ENCODE measurements at places on chromosomes 11 and 22.

GRCh38 chr11:58506935-58507334, 970 bp downstream of the OR5B21 start:
- no peaks in the 10 kb centered on the region for H3K36me3 ChIP-seq
- H3K27me3 ChIP-seq: no peaks in the 10 kb centered on the region
- no peak overlapping the region for H3K4me3 ChIP-seq
- H3K27ac ChIP-seq: no peak overlapping the region
- no peak for DNase-seq

DNA sequence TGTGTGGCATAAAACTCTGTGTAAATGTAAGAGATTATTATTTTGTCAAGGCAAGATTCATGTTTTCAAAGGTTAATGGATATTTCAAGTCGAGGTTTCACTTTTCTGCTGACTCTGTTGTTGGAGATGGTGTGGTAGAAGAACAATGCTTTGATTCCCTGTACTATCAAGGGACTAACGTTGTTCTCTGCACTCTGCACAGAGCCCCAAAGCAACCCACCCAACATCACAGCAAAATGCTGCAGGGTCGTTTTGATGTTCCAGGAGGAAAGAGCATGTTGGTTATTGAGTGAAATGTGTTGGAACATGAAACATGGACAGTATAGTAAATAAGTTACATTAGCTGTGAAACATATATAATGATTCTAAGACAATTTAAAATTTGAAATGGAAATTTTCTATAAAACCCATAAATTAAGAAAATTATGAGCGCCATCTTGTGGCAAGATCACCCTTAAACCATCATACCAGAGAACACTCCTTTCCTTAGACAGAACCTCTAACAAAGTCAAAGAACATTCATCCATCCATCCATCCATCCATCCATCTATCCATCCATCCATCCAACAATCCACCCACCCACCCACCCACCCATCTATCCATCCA, 164.4 kb upstream of the ZBED5 start:
- no peaks in the 10 kb centered on the region for H3K36me3 ChIP-seq
- H3K27ac ChIP-seq: no peak overlapping the region
- no peak for DNase-seq

DNA sequence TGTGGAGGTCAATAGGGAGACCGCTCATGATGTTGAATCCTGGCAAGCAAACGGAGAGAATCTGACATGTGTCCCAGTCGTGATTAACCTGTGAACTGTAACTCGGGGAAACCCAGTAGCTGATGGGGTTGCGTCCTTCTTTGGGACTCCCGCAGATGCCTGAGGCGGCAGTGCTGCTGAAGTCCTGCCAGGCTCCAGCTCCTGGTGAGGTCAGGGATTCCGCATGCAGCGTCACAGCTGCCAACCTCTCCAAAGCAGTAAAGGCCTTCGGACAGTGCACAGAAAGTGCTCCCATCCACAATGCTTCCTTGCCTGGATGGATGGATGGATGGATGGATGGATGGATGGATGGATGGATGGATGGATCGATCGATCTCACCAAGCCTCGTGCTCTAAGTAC, 13.5 kb downstream of the KCNQ1 start:
- no peak overlapping the region for H3K4me3 ChIP-seq
- no peak overlapping the region for H3K27ac ChIP-seq
- no peaks in the 10 kb centered on the region for H3K36me3 ChIP-seq
- peaks cover 19% of the 10 kb centered on the region for H3K4me1 ChIP-seq

- DNase-seq: no peak
- no peak overlapping the region for H3K4me3 ChIP-seq
- H3K4me1 ChIP-seq: no peaks in the 10 kb centered on the region
- H3K27me3 ChIP-seq: no peaks in the 10 kb centered on the region
These were observed 12.6 kb downstream of the SULT4A1 start for GRCh38 chr22:43849731-43850130.

DNA sequence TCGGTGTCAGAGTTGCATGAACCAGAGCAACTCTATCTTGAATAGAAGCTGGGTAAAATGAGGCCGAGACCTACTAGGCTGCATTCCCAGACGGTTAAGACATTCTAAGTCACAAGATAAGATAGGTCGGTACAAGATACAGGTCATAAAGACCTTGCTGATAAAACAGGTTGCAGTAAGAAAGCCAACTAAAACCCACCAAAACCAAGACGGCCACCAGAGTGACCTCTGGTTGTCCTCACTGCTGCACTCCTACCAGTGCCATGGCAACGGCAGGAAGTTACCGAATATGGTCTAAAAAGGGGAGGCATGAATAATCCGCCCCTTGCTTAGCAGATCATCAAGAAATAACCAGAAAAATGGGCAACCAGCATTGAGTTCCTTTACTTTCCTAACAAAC, 2.4 kb upstream of the KAT5 start:
- DNase-seq: no peak
- H3K27ac ChIP-seq: no peak overlapping the region
- no peak overlapping the region for H3K4me3 ChIP-seq
- H3K36me3 ChIP-seq: peaks cover 18% of the 10 kb centered on the region

GRCh38 chr11:100739666-100740065, 52.6 kb downstream of the ARHGAP42 start:
- peaks cover 34% of the 10 kb centered on the region for H3K4me1 ChIP-seq
- no peak overlapping the region for H3K4me3 ChIP-seq

- no peak overlapping the region for H3K4me3 ChIP-seq
- no peaks in the 10 kb centered on the region for H3K27me3 ChIP-seq
- DNase-seq: no peak
These were observed 35.7 kb downstream of the SFI1 start for GRCh38 chr22:31532060-31532459.

DNA sequence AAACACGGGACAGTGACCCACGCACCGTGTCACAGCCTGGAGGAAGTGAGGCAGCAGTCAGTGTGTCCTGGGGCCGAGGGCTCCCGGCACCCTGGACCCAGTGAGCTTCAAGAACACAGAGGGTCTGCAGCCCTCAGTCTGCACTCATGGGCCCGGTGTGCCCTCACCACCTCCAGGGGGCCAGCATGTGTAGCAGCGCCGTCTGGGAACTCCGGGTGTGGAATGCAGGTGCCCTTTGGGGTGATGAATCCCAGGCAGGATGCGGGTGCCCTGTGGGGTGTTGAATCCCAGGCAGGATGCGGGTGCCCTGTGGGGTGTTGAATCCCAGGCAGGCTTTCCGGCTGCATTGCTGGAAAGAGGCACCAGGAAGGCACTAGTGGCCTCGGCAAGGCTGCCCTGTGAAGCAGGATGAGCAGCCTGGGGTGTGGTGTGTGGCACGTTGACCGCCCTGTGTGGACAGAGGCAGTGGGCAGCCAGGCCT, 1399.9 kb downstream of the BRD1 start:
- DNase-seq: no peak
- H3K36me3 ChIP-seq: no peaks in the 10 kb centered on the region
- H3K4me1 ChIP-seq: no peaks in the 10 kb centered on the region
- no peaks in the 10 kb centered on the region for H3K27me3 ChIP-seq
- no peak overlapping the region for H3K27ac ChIP-seq

GRCh38 chr11:92931746-92932422, 37.6 kb upstream of the MTNR1B start:
- H3K27me3 ChIP-seq: no peaks in the 10 kb centered on the region
- no peaks in the 10 kb centered on the region for H3K36me3 ChIP-seq
- H3K27ac ChIP-seq: no peak overlapping the region
- no peaks in the 10 kb centered on the region for H3K4me1 ChIP-seq
- H3K4me3 ChIP-seq: no peak overlapping the region

DNA sequence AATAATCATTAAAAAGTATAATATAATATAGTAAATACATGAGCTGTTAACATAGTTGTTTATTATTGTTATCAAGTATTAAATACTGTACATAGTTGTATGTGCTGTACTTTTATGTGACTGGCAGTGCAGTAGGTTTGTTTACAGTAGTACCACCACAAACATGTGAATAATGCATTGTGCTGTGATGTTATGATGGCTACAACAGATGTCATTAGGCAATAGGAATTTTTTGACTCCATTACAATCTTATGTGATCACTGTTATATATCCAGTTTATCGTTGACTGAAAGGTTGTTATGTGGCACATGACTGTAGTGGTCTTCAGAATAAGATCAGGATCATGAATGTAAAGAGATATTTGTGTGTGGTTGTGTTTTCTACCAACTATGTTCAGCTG, 577.8 kb downstream of the JRKL start:
- H3K4me3 ChIP-seq: no peak overlapping the region
- no peak for DNase-seq
- no peaks in the 10 kb centered on the region for H3K27me3 ChIP-seq
- H3K4me1 ChIP-seq: no peaks in the 10 kb centered on the region
- no peak overlapping the region for H3K27ac ChIP-seq

DNA sequence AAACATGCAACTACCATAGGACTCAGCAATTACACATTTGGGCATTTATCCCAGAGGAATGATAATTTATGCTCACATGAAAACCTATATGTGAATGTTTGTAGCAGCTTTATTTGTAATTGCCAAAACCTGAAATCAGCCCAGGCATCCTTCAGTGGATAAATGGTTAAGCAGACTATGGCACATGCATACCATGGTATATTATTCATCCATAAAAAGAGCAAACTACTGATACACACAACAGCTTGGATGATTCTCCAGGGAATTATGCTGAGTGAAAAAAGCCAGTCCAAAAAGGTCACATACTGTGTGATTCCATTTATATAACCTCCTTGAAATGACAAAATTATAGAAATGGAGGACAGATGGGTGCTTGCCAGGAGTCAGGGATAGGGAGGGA, 86.7 kb downstream of the ALX4 start:
- H3K4me1 ChIP-seq: no peaks in the 10 kb centered on the region
- H3K36me3 ChIP-seq: peaks cover 14% of the 10 kb centered on the region
- H3K4me3 ChIP-seq: no peak overlapping the region
- no peaks in the 10 kb centered on the region for H3K27me3 ChIP-seq

DNA sequence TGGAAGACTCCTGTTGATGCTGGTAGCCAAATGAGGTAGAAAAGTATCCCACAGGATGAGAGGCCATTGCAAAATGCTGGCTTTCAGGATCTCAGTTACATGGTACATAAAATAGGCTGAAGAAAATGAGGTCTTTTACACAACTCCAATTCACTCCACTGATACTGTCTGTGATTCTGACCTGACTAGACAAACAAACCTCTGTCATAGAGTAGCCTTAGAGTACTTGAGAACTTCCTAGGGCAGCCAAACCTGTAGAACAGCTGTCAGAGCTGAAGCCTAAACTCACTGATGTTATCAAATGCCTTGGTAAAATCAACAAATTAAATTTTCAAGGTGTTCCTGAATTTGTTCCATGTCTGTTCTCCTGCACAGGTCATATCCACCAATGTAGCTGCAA, 26.2 kb upstream of the POGLUT3 start:
- DNase-seq: no peak
- no peak overlapping the region for H3K27ac ChIP-seq
- no peak overlapping the region for H3K4me3 ChIP-seq
- H3K4me1 ChIP-seq: no peaks in the 10 kb centered on the region

- no peak overlapping the region for H3K4me3 ChIP-seq
- H3K27me3 ChIP-seq: no peaks in the 10 kb centered on the region
- no peak for DNase-seq
- H3K36me3 ChIP-seq: no peaks in the 10 kb centered on the region
- no peak overlapping the region for H3K27ac ChIP-seq
These were observed 615.6 kb upstream of the KIRREL3 start for GRCh38 chr11:127616158-127616557.

DNA sequence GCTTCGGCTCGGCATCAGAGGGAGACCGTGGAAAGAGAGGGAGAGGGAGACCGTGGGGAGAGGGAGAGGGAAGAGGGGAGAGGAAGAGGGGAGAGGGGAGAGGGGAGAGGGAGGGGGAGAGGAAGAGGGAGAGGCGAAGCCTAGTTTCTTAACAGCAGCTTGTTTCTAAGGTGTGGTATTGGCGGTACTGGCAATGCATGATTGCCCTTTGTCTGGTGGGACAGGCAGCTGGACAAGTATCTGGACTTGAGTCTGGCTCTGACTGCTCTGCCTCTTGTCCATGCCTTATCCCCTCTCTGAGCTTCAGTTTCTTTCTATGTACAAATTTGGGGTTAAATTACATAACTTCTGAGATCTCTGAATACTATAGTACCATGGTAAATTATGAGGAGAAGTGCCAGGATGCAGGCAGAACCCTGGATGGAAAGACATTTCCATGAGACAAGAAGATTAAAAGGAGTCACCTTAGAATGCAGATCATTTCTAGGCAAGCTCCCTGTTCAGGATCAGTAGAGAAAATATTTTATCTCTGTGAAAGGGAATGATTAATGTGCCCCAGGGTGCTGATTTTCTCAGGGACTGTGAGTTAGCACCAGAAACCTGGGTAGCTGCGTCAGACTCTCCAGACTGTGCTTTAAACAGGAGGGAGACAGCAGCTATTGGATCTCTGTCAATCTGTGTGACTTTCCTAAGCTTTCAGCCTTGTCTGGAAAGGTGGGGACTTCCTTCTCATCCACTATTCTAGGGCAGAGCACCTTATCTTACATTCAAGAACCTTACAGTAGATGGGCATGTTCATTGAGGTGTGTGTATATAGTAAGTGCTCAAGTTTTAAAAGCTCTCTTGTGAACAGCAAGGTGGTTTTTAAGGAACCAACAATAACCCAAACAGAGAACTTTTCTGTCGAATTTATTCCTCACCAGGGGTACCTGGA, 31.9 kb upstream of the CCDC90B start:
- H3K27me3 ChIP-seq: no peaks in the 10 kb centered on the region
- H3K36me3 ChIP-seq: no peaks in the 10 kb centered on the region
- DNase-seq: peak; percentile 74

- H3K36me3 ChIP-seq: no peaks in the 10 kb centered on the region
- H3K27ac ChIP-seq: no peak overlapping the region
- no peak overlapping the region for H3K4me3 ChIP-seq
- H3K4me1 ChIP-seq: peaks cover 9% of the 10 kb centered on the region
- H3K27me3 ChIP-seq: peaks cover 4% of the 10 kb centered on the region
These were observed 12.5 kb upstream of the PEX26 start for GRCh38 chr22:18065256-18065655.

DNA sequence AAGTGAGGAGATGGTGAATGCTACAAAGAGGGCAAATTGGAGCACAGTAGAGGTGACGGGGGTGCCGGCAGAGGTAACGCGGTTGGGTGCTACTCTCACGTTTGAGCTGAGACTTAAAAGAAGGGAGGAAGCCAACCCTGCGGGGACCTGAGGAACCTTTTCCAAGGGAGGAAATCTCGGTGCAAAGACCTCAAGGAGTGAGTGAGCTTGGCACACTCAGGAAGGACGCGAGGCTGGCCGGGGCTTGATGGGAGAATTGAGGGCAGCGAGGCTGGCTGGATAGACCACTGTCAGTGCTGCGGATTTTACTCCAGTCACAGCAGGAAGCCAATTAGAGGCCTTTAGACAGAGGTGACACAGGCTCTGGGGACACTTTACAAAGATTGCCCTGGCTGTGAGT, 25.0 kb downstream of the TSKU start:
- H3K4me1 ChIP-seq: peaks cover 10% of the 10 kb centered on the region
- no peak overlapping the region for H3K4me3 ChIP-seq
- H3K36me3 ChIP-seq: no peaks in the 10 kb centered on the region
- H3K27ac ChIP-seq: no peak overlapping the region
- peak; percentile 42 for DNase-seq
